ENCODE measurements at places on chromosomes 6 and 20. TPM values are rescaled to one million over a fixed set of nuclear protein-coding genes. Genes with fewer than 3 reads are reported as not detected.

The SIRPG gene
- total RNA-seq, result 1.2 TPM

DNA sequence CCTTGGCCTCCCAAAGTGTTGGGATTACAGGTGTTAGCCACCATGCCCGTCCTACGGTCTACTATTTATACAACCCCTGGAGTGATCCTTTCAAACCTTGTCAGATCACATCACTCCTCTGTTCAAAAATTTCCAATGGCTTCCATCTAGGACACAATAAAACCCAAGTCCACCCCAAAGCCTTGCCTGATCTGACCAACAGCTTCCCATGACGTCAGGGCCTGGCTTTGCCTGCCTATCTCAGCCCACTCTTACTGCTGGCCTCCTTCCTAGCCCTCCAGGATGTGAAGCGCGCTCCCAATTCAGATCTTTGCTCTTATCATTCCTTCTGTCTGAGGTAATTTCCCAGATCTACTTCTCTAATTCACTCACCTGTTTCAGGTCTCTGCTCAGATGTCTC, 128.4 kb downstream of the LINC00237 start:
- DNase-seq, result no peak

DNA sequence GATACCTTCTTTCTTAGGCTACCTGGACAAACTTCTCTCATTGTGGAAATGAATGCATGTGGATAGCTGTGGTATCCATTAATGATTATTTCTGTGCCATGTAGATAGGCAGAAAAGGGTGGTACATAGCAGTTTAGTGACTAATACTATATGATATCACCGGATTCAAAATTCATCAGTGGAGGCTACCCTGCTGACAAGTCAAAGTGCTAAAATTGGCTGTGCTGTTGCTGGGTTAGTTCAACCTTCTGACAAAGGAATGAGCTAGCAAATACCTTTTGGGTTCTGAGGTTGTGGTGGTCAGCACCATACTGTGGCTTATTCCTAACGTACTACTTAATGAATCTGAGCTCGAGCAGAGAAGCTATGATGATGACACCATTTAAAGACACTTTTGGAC, 109.1 kb downstream of the TFAP2B start:
- no peak for DNase-seq

DNA sequence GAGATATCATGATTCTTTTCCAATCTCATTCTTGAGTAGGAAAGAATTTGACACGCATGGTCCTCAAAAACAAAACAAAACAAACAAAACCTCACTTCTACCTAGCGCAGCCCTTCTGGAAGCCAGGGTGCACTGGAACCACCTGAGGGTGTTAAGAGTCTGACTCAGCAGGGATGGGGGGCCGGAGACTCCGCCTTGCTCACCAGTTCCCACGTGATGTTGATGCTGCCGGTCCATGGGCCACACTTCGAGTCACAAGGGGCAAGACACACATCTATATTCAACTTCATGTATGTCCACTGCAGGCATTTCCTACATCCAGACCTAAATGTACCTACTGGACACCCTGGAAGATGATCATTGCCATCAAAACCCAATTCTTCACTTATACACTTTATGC, 30.4 kb downstream of the BFSP1 start:
- DNase-seq, result no peak

- DNase-seq, result no peak
Measured at GRCh38 chr6:48889429-48889828, 573.6 kb downstream of the MMUT start.

Measured in mucosa of gallbladder (tissue), 1 donor.